ENCODE measurements at places on chromosomes 3 and 15. TPM values are rescaled to one million over a fixed set of nuclear protein-coding genes. Genes with fewer than 3 reads are reported as not detected.

- peak; percentile 41 for DNase-seq
Measured at GRCh38 chr3:117910820-117911521, 1123.7 kb downstream of the IGSF11 start.

- no peak for DNase-seq
Measured at GRCh38 chr3:107612664-107613084, 89.9 kb downstream of the BBX start.

DNA sequence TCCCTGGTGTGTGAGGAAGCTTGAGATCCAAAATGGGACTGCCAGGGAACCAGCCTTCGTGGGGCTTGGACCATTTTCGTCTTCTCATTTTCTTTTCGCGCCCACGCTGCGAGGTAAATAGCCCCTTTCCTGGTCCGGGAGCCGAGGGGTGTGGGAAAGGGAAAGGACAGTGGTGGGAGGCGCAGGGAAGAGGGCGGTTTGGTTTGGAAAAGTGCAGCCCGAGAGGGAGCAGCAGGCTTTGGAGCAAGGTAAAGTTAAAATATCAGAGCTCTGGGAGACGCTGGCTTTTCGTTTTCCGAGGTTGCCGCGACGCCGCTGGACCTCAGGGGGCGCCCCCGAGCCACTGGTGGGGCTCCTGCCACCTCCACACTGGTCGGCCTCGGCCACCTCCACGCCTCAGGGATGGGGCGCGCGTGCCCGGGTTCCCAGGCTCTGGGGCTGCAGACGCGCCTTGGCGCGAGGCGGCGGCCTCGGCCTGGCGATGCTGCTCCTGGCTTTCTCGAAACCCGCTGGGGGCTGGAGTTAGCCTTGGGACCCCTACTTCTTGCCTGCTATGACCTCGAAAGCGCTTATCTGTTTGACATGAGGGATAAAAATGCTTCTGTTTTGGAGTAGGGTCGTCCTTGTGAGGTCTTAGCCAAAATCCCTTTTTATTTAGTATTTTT, 3.2 kb downstream of the PTPRG start:
- peak; percentile 88 for DNase-seq

DNA sequence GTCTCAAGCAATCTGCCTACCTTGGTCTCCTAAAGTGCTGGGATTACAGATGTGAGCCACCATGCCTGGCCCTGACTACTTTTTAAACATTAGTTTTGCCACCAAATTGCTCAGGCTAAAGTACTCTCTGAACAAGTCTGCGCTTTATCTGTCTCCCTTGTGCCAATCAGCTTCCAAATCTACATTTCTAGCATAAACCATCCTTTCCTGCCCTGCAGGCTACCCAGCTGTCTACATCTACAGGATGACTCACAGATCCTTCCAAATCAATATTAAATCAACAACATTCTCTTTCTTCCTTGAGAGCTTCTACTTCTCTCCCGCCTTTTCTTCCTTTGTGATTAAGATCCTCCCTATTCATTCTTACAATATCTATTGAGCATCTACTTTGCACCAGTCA, 16.0 kb upstream of the ATOSA start:
- no peak for DNase-seq

DNA sequence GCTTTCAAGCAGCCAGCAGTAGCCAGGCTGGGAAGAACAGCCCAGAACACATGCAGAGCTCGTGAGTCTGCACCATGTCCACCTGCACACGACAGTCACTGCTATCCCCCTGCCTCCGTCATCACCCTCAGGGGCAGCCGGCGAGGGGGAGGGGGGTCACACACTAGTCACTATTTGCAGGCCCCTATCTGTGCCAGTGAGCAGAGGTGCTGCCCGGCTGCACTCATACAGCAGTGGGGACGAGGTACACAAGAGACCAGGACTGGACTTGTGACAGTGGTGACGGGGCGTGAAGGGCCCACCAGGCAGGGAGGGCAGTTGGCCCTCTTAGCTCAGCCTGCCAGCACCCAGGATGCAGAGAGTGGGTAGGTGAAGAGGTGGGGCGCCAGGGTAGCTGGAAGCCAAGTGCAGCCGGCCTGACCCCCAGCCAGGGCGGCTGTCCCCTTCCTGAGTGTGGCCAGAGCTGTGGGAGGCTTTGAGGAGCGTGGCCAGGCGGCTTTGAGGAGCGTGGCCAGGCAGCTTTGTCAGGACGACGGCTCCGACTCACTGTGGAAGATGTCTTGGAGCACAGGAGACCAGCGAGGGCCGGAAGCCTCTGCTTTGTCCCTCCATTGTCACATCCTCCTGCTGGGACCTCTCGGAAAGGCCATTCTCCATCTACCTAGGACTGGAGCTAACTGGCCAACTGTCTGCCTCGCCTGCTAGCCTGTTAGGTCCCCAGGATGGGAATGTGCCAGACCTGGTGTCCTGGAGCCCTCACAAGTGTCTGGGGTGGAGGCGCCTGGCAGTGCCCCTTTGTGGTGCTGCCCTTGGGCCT, 52.1 kb upstream of the FGD5 start:
- no peak for DNase-seq

GRCh38 chr3:22609139-22609538, 594.0 kb upstream of the UBE2E2 start:
- DNase-seq = no peak

Gene FURIN
- 38.7 TPM for total RNA-seq

Gene PLA2G4D
- 0.50 TPM for total RNA-seq
